ENCODE measurements at places on chromosomes 12 and 14.

DNA sequence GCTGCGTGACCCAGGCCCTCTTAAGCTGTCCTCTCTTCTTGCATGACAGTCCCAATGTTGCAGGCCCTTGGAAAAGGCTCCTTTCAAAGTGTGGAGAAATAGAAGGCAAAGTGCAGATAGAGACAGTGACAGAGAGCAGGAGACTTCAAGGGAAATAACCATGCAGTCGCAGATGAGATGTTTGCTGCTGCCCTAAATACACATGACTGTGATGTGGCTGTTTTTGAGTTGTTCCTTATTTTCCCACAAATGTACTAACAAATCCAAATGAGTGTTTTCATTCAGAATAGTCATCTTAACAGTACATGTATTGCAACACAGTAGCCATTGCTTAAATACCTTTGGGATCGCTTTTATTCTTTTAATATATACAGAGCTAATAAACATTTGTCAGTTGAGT, 101.6 kb downstream of the SLC15A5 start:
- DNase-seq: no peak

DNA sequence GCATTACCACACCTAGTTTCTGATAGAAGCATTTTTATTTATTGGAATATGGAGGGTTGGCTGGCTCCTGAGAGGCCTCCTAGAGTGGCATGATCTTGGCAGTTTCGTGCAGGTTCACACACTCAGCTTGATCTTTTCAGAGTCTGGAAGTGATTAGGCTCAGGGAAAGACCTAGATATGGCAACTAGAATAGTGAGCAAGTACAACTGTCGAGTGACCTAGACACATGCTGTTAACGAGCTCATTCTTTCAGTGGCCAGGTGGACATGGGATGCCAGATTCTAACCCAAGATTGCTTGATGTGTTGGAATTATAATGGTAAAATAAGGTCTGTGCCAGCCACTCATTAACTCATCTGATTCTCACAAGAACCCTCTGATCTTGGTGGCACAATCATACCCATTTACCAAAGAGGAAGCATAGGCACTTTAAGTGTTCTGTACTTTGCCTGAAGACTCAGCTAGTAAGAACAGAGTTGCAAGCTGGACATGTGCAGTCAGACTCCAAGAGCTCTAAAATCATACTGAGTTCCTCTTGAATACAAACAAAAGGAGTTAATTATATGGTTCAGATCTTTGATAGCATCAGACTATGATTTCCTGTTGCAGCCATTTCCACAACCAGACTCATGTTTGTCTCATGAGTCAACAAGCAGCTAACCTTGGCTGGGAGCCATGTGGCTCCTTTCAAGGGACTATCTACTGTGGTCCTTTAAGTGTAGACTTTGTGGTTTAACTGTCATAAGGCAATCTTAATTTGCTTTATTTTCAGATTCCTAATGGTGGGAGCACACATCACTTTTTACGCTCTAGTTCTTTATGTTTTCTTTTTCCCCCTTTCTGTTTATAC, 144.2 kb downstream of the PLEKHA5 start:
- peak; percentile 97 for DNase-seq

GRCh38 chr12:11446372-11446771, 51.0 kb upstream of the PRB2 start:
- DNase-seq: peak; percentile 3

DNA sequence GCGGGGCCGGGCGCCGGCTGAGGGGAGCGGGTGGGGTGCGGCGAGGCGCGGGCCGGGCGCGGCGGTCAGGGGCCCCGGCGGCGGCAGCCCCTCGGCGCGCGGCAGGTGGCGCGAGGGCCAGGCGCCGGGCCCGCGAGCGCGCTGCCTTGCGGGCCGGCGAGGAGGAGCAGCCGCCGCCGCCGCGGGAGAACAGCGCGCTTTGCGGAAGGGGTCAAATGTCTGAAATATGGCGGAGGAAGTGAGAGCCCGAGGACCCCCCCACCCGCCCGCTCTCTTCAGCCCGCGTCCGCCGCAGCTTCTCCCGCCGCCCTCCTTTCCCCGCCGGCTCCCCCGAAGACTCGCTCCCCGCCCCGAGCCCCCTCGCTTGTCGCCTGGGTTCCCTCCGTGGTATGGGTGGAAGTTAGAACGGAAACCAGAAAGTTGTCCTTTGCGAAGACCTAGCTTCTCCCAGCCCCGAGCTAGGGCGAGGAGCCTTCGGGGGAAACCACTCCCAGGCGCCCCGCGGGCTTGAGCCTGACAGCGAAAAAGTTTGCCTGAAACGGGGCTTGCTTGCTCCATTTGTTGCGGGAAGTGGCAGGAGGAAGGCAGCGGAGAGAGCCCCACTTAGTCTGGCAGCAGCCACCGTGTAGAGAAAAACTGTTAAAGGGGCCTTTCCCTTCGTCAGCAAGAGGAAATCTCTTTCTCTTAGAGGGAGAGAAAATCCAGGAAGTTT, 551 bp downstream of the RAP1B start:
- no peak for DNase-seq

DNA sequence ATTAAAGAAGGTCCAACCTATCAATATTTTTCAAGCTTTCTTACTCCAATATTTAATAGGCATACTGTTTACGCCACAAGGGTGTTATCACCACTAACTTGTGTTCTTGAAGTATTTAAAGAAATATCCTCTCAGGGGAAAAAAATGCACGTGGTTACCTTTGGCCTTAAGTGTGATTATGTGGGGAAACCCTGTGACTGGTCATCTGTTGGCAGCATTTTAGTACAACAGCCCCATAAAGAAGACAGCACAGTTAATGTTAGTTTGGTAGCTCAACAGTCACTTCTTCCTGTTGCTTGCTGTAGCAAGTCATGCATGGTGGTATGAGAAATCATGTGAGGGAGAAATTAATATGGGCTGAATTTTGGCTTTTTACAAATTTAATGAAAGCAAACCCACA, 1021.5 kb upstream of the TMEM132C start:
- no peak for DNase-seq

Data from HFF-Myc (cell line).